Activated naive CD8-positive, alpha-beta T cell treated with anti-CD3 and anti-CD28 coated beads, Interleukin-2, amount 10 ng/mL, durations not matched to agents 7 days and 5 days (primary cell): ENCODE measurements at places on chromosomes 6 and 20.

DNA sequence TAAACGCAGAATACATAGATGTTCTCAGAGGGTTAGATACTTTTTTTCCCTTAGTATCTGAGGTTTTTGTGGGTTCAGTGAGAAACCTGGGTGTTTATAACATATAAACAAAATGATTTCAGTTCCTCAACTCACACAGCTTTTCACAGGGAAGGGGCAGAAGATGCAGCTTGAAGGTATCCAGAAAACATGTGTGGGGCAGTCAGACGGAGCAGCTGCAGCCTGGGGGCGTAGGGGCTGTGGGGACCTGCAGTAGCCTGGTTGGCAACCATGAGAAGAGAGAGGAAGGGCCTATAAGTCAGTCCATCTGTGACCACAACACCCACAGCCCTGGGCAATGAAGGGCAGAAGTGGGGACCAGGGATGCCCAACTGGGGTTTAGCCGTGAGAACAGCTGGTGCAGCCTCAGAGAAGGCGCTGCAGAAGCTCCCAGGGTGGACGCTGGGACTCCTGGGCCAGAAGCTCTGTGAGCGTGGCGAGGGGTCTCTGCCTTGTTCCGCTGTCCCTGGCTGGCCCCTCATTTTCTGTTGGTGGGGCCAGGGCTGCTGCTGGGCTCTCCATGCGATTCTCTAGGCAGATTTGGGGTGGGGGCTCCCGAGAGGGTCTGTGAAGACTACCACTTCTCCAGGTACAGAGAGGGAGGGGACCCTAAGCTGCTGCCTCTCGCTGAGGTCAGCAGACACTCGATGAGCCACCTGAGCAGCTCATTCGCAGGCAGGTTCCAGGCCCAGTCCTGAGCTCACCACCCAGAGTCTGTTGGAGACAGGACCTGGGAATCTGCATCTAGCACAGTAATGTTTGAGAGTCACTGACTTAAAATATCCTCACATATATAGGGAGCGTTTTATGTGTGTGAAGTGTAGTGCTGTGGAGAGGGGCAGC lies 181.2 kb downstream of the ZDHHC14 start:
- H3K4me1 ChIP-seq: peaks cover 46% of the 10 kb centered on the region
- peak overlapping the region; percentile 74 for H3K4me3 ChIP-seq
- no peak for DNase-seq
- H3K27me3 ChIP-seq: no peaks in the 10 kb centered on the region

- DNase-seq: no peak
- peaks cover 52% of the 10 kb centered on the region for H3K36me3 ChIP-seq
- no peak overlapping the region for H3K27ac ChIP-seq
- no peak overlapping the region for H3K4me3 ChIP-seq
- no peaks in the 10 kb centered on the region for H3K27me3 ChIP-seq
Observed at GRCh38 chr6:63683071-63683603, 47.5 kb downstream of the PHF3 start.

GRCh38 chr20:20733943-20734342 lies 21.5 kb upstream of the RALGAPA2 start:
- no peaks in the 10 kb centered on the region for H3K36me3 ChIP-seq
- no peak for DNase-seq
- H3K27me3 ChIP-seq: no peaks in the 10 kb centered on the region
- H3K4me1 ChIP-seq: peaks cover 16% of the 10 kb centered on the region
- peak overlapping the region; percentile 10 for H3K4me3 ChIP-seq

DNA sequence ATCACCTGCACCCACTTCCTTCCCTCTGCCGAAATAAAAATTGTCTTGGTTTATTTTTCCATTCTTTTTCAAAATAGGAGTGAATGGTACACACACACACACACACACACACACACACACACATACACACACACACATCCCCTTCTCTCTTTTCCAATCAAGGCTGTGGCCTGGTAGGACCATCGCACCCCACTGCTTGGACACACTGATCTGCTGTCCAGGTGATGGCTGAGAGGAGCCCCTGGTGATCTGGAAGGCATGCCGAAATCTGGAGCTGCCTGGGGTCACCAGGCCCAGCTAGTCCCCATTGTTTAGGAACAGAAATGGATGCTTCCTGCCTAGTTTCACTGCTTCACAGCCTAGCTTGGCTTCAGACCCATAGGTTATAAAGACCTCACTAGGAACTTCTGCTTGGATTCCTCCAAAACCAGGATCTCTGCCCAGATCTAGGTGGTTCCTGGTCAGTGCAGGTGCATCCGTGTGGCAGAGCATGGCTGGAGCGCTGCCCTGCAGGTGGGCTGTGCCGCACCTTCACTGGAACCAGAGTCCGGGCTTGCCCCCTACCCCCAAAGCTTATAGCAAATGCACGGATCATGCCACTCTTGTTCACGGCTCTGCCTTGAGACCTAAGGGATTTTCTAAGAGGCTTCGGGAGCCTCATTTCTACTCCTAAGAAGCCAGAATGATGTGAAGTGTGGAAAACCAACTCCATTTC lies 42.9 kb upstream of the DACT2 start:
- no peaks in the 10 kb centered on the region for H3K36me3 ChIP-seq
- H3K27ac ChIP-seq: no peak overlapping the region
- no peak for DNase-seq
- peaks cover 2% of the 10 kb centered on the region for H3K4me1 ChIP-seq
- H3K4me3 ChIP-seq: no peak overlapping the region

DNA sequence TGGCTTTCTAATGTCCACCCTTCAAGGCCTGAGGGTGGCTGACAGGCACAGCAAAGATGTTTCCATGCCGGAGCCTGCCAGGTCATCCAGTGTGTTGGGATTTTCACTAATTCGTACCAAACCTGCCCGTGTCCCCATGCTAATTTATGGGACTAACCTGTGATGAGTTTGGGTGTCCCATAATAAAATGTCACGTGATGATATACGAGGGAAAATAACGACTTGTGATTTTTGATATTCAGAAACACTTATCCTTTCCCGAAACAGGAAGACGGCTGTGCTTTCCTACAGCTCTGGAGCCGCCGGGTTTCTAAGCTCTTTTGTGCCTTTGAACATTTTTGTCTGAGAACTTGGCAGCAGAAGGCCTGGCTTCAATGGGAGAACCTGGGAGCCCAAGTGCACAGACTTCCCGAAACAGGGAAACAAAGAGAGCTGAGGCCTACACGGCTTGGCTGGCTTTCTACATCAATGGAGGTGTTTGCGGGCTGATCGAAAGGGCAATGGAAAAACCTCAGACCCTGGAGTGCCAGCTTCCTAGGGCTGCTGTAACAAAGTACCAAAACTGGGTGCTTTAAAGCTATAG lies 171.9 kb upstream of the JARID2 start:
- DNase-seq: no peak
- no peaks in the 10 kb centered on the region for H3K27me3 ChIP-seq
- no peak overlapping the region for H3K27ac ChIP-seq
- no peak overlapping the region for H3K4me3 ChIP-seq
- no peaks in the 10 kb centered on the region for H3K36me3 ChIP-seq
- peaks cover 6% of the 10 kb centered on the region for H3K4me1 ChIP-seq

DNA sequence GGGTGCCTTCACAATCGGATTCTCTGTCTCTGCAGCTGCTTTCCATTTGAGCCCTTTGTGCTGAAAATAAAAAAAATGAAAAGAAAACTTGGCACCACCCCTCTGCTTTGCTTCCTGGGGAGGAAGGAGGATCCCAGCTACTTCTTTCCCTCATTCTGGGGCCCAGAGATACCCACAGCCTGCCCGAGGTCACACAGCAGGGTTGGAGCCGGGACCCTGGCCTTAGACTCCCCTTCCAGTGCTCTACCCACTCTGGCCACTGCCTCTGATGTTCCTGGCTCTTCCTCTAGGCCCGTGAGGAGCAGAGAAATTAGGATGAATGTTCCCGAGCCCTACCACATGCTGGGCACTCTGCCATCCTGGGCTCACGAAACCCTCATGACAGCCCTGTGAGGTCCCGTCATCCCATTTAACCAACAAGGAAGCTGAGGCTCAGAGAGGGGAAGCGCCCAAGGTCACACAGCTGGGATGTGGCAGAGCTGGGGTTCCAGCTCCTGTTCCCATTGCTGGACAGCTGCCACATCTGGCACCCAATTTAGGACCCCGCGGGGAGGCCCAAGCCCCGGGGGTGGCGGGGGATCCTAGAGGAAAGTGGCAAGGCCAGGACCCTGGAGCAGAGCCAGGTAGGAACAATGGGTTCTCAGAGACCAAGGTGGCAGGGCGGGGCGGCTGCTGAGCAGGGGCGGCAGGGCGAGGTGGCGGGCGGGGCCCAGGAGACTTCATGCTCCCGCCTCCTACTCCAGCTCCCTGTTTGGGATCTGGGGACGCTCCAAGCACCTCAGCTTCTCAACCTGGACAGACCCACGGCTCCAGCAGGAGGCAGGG lies 76.6 kb downstream of the CEBPB start:
- H3K27me3 ChIP-seq: peaks cover 17% of the 10 kb centered on the region

GRCh38 chr20:12331236-12331635 lies 413.5 kb downstream of the BTBD3 start:
- H3K27ac ChIP-seq: no peak overlapping the region
- H3K36me3 ChIP-seq: no peaks in the 10 kb centered on the region
- DNase-seq: no peak
- H3K27me3 ChIP-seq: no peaks in the 10 kb centered on the region
- H3K4me1 ChIP-seq: no peaks in the 10 kb centered on the region
- no peak overlapping the region for H3K4me3 ChIP-seq

DNA sequence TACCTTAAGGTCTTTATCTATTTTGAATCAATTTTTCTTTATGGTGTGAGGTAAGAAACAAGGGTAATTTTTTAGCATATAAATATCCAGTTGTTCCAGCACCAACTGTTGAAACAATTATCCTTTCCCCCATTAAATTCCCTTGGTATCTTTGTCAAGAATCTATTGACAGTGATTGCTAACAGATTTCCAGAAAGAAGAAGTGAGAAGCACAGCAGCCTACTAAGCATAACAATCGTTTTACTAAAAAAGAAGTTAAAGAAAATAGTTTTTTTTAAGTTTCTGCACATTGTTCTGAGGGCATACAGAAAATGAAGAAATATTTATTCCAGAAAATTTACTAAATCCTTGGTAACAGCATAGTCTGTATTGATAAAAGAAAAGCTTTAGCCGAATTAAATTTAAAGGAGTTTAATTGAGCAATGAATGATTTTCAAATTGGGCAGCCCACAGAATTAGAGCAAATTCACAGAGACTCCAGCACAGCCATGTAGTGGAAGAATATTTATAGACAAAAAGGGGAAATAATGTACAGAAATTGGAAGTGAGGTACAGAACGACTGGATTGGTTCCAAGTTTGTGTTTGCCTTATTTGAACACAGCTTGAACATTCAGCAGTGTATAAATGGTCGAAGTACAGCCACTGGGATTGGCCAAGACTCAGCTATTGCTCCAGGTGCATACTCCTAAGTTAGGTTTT lies 97.9 kb upstream of the UST start:
- H3K4me1 ChIP-seq: no peaks in the 10 kb centered on the region
- no peak for DNase-seq
- H3K27ac ChIP-seq: no peak overlapping the region
- no peak overlapping the region for H3K4me3 ChIP-seq
- peaks cover 11% of the 10 kb centered on the region for H3K27me3 ChIP-seq
- H3K36me3 ChIP-seq: peaks cover 2% of the 10 kb centered on the region

DNA sequence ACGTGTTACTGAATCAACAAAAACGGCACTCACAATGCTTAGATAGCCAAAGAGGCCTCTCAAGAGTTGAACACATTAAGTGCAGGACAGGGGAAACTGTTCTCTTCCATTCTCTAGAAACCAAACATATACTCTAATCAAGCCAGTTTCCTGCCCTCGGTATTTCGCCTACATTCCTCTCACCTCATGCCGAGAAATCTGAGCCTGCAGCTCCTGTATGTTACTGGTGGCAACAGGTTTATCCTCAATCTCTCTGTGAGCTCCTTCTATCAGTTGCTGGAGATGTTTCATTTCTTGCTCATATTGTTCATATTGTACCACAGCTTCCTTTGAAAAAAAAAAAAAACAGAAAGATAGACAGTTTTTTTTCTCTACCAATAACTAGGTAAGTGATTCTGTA lies 328.9 kb downstream of the SYNE1 start:
- H3K27me3 ChIP-seq: peaks cover 2% of the 10 kb centered on the region
- DNase-seq: no peak
- H3K4me3 ChIP-seq: no peak overlapping the region
- peaks cover 25% of the 10 kb centered on the region for H3K4me1 ChIP-seq
- no peak overlapping the region for H3K27ac ChIP-seq

DNA sequence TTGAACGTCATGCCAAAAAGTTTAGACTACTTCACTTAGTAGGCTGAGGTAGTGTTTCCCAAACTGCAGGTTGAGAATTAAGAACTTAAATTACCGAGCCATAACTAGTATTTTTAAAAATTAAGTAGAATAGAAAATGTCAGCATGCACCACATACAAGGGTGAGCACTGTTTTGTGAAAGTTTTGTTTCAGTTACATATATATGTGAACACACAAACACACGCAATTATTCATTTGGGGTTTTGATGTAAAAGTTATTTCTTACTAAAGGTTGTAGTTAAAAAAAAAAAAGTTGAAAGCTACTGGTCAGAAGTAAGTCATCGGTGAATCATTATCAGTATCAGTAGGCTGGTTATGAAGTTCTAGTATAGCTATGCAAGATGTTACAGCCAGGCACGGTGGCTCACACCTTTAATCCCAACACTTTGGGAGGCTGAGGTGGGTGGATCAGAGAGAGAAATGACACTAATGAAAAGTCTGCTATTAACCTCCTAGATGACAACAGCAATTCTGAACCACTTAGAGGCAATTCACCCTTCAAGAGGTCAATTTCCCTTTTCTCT lies 24.1 kb downstream of the FASTKD5 start:
- H3K27me3 ChIP-seq: no peaks in the 10 kb centered on the region
- DNase-seq: no peak
- H3K36me3 ChIP-seq: peaks cover 2% of the 10 kb centered on the region

DNA sequence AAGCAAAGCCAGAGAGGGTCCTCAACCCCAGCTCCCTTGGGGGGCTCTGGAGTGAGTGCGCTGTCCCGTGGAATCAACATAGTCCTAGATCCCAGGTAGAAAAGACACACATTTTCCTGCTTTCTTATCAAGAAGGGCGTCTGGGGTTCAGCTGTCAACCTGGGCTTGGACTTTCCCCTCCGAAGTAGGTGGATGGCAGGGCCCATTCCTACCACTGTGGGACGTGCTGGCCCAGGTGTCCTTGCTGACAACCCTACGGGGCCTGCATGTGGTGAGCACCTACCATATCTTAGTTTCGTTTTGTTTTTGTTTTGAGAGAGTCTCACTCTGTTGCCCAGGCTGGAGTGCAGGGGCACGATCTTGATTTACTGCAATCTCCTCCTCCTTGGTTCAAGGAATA lies 42.4 kb downstream of the MYT1 start:
- no peaks in the 10 kb centered on the region for H3K27me3 ChIP-seq
- no peaks in the 10 kb centered on the region for H3K36me3 ChIP-seq
- no peaks in the 10 kb centered on the region for H3K4me1 ChIP-seq
- no peak overlapping the region for H3K27ac ChIP-seq
- no peak overlapping the region for H3K4me3 ChIP-seq

- H3K4me1 ChIP-seq: peaks cover 56% of the 10 kb centered on the region
- H3K27ac ChIP-seq: peak overlapping the region; percentile 69
- peaks cover 39% of the 10 kb centered on the region for H3K36me3 ChIP-seq
- no peak for DNase-seq
Observed at GRCh38 chr6:20409427-20409971, 7.8 kb downstream of the E2F3 start.

GRCh38 chr6:62298745-62299392 lies 12.8 kb upstream of the KHDRBS2 start:
- no peaks in the 10 kb centered on the region for H3K27me3 ChIP-seq
- H3K4me1 ChIP-seq: no peaks in the 10 kb centered on the region
- H3K27ac ChIP-seq: no peak overlapping the region
- H3K4me3 ChIP-seq: peak overlapping the region; percentile 20
- no peak for DNase-seq
- no peaks in the 10 kb centered on the region for H3K36me3 ChIP-seq

- no peaks in the 10 kb centered on the region for H3K27me3 ChIP-seq
- peak overlapping the region; percentile 91 for H3K4me3 ChIP-seq
- peak overlapping the region; percentile 92 for H3K27ac ChIP-seq
- H3K36me3 ChIP-seq: peaks cover 27% of the 10 kb centered on the region
- DNase-seq: no peak
- peaks cover 47% of the 10 kb centered on the region for H3K4me1 ChIP-seq
Observed at GRCh38 chr6:159691133-159691962, 1.7 kb downstream of the SOD2 start.
